Smooth muscle cell of the brain vasculature (primary cell): ENCODE measurements at places on chromosomes 13 and 19.

- DNase-seq: no peak
Measured at GRCh38 chr13:79374578-79374977, 31.5 kb downstream of the RBM26 start.

GRCh38 chr19:46919324-46919723, 58.5 kb downstream of the ARHGAP35 start:
- DNase-seq: no peak

DNA sequence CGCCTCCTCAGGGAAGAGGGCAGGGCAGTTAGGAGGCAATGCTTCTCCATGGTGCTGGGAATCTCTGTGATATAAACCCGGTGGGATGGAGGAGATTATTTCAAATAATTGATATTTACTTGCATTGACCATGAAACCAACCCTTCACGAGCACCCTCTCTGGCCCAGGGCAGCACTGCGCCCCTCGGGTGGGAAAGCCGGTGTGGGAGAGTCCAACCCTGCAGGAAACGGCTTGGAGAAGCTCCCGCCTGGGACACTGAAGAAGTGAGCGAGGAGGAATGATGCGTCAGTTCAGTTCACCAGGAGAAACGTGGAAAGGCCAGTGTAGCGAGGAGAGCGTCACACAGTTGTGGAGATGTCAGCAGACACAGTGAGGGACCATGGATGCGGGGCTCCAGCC, 99.9 kb downstream of the COL4A2 start:
- no peak for DNase-seq

- DNase-seq: no peak
Measured at GRCh38 chr13:46361276-46361934, 25.6 kb downstream of the RUBCNL start.

GRCh38 chr13:35743165-35743564, 266.7 kb upstream of the MAB21L1 start:
- DNase-seq: no peak

DNA sequence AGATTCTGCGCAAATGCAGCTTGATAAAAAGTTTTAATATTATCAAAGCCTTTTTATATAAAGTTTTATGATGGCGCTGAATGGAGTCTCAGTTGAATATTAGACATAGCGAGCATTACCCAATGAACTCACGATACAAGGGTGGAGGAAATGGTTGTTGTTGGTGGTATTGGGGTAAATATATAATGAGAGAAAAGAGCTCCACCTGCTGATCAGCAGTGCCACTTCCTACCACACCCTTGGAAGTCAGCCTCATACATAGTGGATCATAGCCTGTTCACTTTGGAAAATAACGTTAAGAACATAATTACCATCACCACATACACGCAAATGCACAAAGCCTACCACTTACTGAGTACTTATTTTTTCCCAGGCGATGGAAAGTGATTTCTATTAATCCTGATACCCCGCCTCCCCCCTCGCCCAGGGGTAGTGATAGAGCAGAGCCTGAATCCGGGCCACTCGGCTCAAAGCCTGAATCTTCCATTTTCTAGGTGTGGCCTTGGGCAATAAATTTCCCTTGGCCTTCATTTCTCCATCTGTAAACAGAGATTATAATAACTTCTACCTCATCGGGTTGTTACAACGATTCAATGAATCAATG, 358.3 kb downstream of the KLF5 start:
- no peak for DNase-seq

DNA sequence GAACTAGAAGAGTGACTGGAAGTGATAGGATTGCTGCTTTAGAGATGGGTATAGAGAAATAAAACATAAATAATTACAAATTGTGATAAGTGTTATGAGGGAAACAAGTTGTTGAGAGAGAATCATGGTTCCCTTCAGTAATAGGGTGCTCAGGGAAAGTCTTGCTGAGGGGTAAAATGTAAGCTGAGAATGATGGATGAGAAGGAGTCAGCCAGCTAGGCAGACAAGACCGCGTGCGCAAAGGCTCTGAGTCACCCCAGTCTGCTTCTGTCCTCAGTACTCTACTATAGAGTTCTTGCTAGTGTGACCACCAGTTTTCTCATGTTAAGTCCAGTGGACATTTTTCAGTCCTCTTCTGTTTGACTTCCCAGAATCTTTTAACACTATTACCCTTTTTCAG, 39.5 kb downstream of the PCCA start:
- no peak for DNase-seq

- DNase-seq: no peak
Measured at GRCh38 chr13:41306271-41307145, 4.6 kb upstream of the NAA16 start.

DNA sequence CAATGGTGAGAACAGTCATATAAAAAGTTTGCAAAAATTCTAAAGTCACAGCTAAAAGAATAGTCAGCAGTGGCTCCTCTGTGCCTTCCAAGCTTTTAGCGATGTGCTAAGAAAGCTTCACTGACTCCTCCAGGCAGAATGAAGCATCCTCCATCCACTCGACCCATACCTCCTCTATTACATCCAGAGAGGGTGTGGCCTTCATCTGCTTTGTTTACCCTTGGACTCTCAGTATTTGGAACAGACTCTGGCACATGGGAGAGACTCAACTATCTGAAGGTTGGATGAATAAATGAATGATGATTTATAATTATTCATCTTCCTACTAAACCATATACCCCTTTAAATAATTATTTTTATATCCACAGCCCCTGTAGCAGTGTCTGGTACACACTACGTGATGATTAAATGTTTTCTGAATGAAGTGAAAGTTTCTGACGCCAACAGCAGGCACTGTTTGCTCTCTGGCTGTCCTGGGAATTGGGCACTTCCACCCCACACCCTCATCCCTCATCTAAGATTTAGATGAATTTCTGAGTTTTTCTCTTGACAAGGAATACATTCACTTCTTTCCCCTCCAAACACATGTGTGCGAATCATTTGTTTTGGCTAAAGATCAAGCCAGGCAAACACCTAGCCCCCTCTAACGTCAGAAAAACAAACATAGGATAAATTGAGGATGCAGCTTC, 93.9 kb downstream of the NUFIP1 start:
- DNase-seq: no peak

- DNase-seq: peak; percentile 35
Measured at GRCh38 chr19:10505583-10506229, 2.5 kb upstream of the KEAP1 start.

- DNase-seq: no peak
Measured at GRCh38 chr13:33865945-33866344, 48.0 kb downstream of the RFC3 start.

- no peak for DNase-seq
Measured at GRCh38 chr13:112073245-112074138, 6.5 kb downstream of the SOX1 start.

- no peak for DNase-seq
Measured at GRCh38 chr19:41420101-41420880, 6.9 kb downstream of the B3GNT8 start.

DNA sequence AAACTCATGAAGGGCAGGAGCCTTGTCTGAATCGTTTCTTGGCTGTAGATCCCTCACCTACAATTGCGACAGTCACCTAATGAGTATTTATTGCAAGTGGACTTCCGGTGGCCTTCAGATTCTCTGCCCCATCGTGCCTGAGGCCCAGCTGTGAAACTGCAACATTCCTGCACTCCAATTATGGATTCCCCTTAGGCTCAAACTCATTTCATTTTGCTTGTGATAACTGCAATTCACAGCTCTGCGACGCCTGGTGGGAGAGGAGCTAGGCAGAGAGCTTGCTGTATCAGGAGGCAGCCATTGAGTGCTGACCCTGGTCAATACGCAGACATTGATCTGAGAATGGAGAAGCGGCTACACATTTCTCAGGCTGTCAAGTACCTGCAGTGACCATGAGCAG, 59.0 kb downstream of the CCDC70 start:
- DNase-seq: no peak

- DNase-seq: no peak
Measured at GRCh38 chr13:113945857-113946408, 27.9 kb downstream of the C13orf46 start.

- DNase-seq: no peak
Measured at GRCh38 chr19:3176715-3177501, 1.7 kb upstream of the S1PR4 start.

- no peak for DNase-seq
Measured at GRCh38 chr13:54852831-54853230, 1824.2 kb downstream of the OLFM4 start.

- no peak for DNase-seq
Measured at GRCh38 chr13:71117920-71118319, 749.1 kb downstream of the DACH1 start.
